GM12878 (cell line): ENCODE measurements at places on chromosomes 7 and 10. TPM values are rescaled to one million over a fixed set of nuclear protein-coding genes. Genes with fewer than 3 reads are reported as not detected.

The PDK4 gene
- not detected in 2 replicates for polyA plus RNA-seq

The FXYD4 gene
- not detected in 2 replicates for polyA plus RNA-seq

The MYOZ1 gene
- polyA plus RNA-seq, result 1.2 and 1.3 TPM in 2 replicates

The UBE2H gene
- 24.0 and 28.4 TPM in 2 replicates for polyA plus RNA-seq

The TLX1 gene
- not detected in 2 replicates for polyA plus RNA-seq

The NUTM2B gene
- polyA plus RNA-seq, result not detected in 2 replicates

The CCDC201 gene
- polyA plus RNA-seq, result not detected in 2 replicates

The STOX1 gene
- polyA plus RNA-seq, result 0.62 TPM in 1 of 2 replicates, not detected in the other

The VWA2 gene
- polyA plus RNA-seq, result not detected in 2 replicates

The CALCR gene
- not detected in 2 replicates for polyA plus RNA-seq

The HTR5A gene
- not detected in 2 replicates for polyA plus RNA-seq

DNA sequence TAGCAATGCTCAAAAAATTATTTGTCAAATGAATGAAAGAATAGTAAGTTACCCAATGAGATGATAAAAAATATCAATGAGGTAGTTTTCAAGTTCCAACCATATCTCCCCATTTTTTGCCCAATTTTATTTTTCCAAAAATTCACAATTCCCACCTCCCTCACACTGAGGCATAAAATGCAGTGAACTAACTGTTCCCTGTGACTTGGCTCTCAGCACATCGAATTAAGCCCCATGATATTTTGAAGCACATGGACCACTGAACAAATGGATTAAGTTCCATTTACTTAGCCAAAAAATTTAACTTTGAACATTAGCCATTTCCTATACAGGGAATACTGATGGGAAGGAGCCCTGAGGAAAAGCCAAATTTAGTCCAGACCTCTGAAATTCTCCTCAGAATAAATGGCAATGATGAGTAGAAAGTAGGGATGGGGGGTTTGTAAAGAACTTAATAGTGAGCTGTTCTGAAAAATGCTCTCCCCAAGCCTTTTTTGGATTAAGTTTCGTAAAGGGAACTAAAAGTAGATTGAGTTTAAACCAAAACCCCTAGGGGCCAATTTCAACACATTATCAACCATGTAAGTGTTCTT is 166.3 kb upstream of the GRM3 start:
- H3K36me3 ChIP-seq, result no peaks in the 10 kb centered on the region
- H3K4me1 ChIP-seq, result no peaks in the 10 kb centered on the region
- H3K27ac ChIP-seq, result no peak overlapping the region
- DNase-seq, result no peak

- no peak overlapping the region for H3K27ac ChIP-seq
- no peaks in the 10 kb centered on the region for H3K4me1 ChIP-seq
- H3K27me3 ChIP-seq, result no peaks in the 10 kb centered on the region
- DNase-seq, result no peak
- H3K36me3 ChIP-seq, result no peaks in the 10 kb centered on the region
These were observed 427.0 kb downstream of the PHTF2 start for GRCh38 chr7:78225534-78225933.

DNA sequence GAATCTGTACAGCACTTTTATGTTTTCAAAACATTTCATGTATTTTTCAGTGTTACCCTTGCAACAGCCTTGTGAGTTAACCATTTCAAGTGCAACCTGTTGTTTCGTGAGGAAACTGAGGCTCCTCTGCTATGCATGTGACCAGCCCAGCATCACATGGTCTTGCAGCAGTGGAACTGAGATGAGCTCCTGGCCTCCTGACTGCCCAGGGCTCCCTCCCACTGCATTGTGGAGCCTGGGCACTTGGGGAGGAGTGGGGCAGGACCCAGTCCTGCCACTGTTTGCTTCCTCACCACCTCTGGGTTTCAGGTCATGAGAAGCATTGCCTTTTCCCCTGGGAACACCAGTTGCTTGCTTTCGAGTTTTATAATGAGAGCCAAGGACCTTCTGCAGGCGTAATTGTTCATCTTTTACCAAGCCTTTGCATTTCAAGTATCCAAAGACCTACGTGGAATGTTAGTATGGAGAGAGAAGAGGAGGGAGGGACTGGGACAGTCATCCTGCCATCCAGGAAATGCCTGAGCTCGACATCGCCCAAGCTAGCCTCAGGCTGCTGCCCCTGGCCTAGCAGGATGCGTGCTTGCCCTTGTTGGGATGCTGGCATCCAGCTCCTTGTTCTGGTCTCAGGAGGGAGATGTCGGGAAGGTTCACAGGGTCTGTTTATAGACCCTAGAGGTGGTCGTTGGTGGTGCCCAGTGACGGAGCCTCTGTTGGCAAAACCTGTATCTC is 32.3 kb upstream of the BHLHA15 start:
- H3K36me3 ChIP-seq, result no peaks in the 10 kb centered on the region; the same call in 1 of the 2 replicates
- H3K27me3 ChIP-seq, result no peaks in the 10 kb centered on the region
- no peak overlapping the region for H3K27ac ChIP-seq
- H3K4me3 ChIP-seq, result no peak overlapping the region
- no peak for DNase-seq
- H3K4me1 ChIP-seq, result no peaks in the 10 kb centered on the region

DNA sequence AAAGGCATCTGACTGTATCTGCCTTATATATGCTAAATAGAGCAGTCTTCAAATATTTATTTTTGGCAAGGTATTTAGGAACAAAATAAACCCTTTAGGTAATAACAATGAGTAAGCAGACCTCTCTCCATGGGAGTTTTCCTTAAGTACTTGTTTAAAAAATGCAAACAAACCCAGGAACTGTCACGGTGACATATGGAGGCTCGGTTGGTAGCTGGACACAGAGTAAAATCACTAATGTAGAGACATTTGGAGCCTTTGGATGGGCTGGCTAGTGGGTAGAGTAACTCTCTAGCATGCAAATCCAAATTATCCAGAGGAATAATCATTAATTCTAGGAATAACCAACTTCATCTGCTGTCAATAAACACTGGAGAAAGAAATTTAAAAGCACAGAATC is 71.6 kb upstream of the LAMB4 start:
- H3K36me3 ChIP-seq, result no peaks in the 10 kb centered on the region
- no peak overlapping the region for H3K27ac ChIP-seq
- H3K4me1 ChIP-seq, result peaks cover 3% of the 10 kb centered on the region; the same call in 1 of the 2 replicates
- no peak for DNase-seq

- H3K4me3 ChIP-seq, result no peak overlapping the region
- no peaks in the 10 kb centered on the region for H3K36me3 ChIP-seq
- no peaks in the 10 kb centered on the region for H3K27me3 ChIP-seq
- DNase-seq, result no peak
- H3K27ac ChIP-seq, result no peak overlapping the region
- H3K4me1 ChIP-seq, result no peaks in the 10 kb centered on the region
These were observed 486.3 kb downstream of the GALNT17 start for GRCh38 chr7:71618278-71618677.

DNA sequence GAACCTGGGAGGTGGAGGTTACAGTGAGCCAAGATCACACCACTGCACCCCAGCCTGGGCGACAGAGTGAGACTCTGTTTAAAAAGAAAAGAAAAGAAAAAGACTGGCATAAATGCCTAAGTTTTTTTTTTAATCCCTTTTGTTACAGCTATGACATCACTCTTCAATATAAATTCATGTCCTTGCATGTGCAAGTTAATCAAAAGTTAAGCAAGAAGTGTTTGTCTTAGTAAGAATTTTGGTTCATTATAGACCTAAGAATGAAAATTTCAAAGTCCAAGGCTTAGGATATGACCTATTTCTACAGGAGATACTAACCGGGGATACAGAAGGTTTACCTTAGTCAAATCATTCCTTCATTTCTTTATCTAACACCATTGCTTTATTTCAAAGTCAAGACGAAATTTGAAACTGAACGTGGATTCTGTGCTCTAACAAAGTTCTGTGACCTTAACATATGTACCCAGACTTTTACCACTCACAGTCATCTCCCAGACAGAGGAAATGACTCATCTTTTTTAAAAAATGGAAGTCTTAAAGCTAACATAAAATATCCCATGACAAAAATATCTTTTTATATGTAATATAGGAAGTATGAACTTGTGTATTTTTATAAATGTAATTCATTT is 29.3 kb upstream of the ITGB8 start:
- no peaks in the 10 kb centered on the region for H3K36me3 ChIP-seq
- H3K4me1 ChIP-seq, result peaks cover 16% of the 10 kb centered on the region
- H3K27me3 ChIP-seq, result no peaks in the 10 kb centered on the region
- H3K27ac ChIP-seq, result peak overlapping the region; percentile 6; the same call in 1 of the 2 replicates

DNA sequence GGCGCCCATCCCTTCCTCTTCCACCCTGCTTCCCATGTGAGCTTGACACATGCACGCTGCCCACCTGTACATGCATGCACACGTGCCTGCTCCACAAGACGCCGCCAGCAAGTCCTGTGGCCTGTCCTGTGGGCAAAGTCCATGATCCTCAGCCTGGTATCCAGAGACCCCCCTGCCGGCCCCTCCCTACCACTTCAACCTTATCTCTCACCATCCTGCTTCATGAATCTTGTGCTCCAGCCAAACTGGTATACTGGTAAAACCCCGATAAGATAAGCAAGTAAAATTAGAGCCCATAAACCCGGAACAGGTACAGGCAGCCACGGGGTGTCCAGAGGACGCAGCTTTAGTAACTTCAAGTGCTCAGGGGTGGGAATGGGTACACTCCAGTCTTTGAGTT is 11.8 kb upstream of the TBXAS1 start:
- H3K36me3 ChIP-seq, result no peaks in the 10 kb centered on the region
- no peak for DNase-seq
- no peak overlapping the region for H3K27ac ChIP-seq
- no peaks in the 10 kb centered on the region for H3K4me1 ChIP-seq
- H3K27me3 ChIP-seq, result no peaks in the 10 kb centered on the region

GRCh38 chr10:31761156-31761555 is 167.5 kb downstream of the ARHGAP12 start:
- no peaks in the 10 kb centered on the region for H3K36me3 ChIP-seq
- peaks cover 2% of the 10 kb centered on the region; the same call in 1 of the 2 replicates for H3K4me1 ChIP-seq
- no peak overlapping the region for H3K27ac ChIP-seq
- no peak overlapping the region for H3K4me3 ChIP-seq

GRCh38 chr7:132430861-132431822 is 145.1 kb downstream of the PLXNA4 start:
- no peaks in the 10 kb centered on the region; the same call in 1 of the 2 replicates for H3K27me3 ChIP-seq
- DNase-seq, result no peak
- H3K27ac ChIP-seq, result no peak overlapping the region
- no peaks in the 10 kb centered on the region for H3K4me1 ChIP-seq

- no peak for DNase-seq
- peaks cover 25% of the 10 kb centered on the region for H3K4me1 ChIP-seq
- H3K36me3 ChIP-seq, result peaks cover 8% of the 10 kb centered on the region
These were observed 10.8 kb downstream of the HNRNPA2B1 start for GRCh38 chr7:26189697-26190096.
